ENCODE measurements at places on chromosomes 12 and 14.

DNA sequence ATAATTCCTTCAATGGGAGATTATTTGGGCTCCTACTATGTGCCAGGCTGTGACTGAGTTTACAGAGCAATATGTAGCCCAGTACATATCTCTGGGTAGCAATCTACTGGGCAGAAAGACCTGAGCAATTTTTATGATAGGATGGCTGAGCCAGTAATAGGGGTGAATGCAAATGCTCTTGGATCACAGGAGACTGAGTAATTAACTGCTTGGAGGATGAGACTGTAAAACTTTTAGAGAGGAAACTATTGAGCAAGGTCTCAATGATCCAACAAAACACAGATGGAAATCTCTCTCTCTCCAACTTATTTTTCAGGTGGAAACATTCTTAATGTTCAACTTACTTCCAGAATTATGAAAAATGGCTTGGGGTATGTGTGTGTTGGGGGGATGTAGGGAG lies 402.2 kb downstream of the AEBP2 start:
- peak; percentile 38 for DNase-seq

DNA sequence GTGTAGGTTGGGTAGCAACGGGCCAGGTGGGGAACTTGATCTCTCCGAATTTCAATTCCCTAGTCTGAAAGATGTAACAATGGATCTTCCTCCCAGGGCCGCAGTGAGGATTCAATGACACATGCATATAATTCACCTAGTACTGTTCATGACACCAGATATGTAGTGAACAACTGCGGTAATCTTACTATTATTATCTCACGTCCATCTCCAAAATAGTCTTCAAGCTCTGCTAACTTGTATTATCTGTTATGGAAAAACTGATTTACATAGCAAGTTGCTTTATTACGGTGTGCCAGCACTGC lies 26.4 kb downstream of the MOK start:
- no peak for DNase-seq

DNA sequence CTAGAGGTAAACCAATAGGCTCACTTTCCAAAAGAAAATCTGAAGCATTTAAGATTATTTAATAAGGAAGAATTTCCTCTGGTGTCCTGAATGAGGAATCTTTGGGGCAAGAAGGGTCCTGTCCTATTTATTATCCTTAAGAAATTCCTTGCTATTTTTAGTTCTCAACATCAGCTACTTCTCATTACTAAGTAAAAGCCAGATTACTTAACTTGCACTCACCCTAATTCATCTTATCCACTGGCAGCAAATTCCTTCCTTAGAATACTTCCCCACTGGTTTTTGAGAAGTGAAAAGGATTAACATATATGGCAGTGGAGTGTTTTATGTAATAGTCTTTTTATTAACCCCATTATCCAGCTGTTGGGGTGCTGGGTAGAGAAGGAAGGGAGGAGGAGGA lies 767.7 kb downstream of the DIO2 start:
- no peak for DNase-seq

DNA sequence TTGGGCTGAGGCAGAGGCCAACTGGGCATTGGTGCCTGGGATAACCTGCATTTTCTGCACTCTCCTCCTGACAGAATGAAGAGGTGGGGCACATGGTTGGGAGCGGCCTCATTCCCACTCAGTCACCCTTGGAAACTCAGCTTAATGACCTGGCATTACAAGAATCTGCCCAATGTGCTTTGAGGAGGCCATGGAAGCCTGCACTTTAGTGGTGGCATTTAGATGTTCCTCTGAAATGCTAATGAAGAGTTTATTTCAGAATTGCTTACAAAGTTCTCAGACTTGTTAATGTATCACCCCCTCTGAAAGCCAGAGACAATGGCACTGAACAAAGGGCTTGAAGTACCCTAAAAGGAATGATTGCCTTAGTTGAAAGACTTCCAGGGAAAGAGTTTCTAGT lies 71.4 kb upstream of the PARP11 start:
- DNase-seq, result no peak
